Caco-2 (cell line): ENCODE measurements at places on chromosomes 4 and X. TPM values are rescaled to one million over a fixed set of nuclear protein-coding genes. Genes with fewer than 3 reads are reported as not detected.
A peak's percentile ranks its signal among the peaks of the same experiment; 100 is the strongest.

DNA sequence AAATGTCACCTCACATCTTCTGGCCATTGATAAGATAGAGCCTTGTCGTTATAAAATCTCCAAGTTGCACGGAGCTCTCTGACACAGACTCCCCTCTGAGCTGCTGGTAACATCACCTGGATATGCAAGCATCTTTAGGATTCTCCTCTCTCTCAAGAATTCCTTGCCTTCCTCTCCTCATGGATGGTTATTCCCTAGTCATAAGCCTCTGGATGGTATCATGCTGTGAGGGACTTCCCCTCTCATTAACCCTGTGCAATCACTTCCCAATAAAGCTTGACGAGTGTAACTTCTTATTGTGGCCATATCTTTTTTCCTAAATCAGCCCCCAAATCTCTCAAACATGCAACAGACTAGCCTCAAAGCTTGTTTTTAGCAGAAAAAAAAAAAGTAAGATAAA lies 1057.0 kb upstream of the SLIT2 start:
- DNase-seq, result no peak

DNA sequence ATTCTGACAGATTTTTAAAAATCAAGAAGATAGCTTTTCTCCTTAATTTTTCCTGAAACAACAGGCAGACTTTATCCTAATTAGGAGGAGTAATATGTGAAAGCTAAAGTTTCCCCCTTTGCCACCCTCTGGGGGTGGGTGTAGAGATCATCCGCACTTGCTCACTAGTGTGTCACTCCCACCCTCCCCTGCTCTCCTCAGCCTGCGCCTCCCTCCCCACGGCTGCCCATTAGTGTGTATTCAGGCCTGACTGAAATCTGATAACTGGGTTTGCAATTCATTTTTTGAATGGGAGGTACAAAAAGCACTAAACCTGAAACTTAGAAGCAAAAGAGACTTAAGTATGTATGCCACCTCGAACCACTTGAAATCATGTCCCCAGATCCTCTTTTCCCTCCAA lies 110.4 kb upstream of the TRIM2 start:
- DNase-seq, result no peak

DNA sequence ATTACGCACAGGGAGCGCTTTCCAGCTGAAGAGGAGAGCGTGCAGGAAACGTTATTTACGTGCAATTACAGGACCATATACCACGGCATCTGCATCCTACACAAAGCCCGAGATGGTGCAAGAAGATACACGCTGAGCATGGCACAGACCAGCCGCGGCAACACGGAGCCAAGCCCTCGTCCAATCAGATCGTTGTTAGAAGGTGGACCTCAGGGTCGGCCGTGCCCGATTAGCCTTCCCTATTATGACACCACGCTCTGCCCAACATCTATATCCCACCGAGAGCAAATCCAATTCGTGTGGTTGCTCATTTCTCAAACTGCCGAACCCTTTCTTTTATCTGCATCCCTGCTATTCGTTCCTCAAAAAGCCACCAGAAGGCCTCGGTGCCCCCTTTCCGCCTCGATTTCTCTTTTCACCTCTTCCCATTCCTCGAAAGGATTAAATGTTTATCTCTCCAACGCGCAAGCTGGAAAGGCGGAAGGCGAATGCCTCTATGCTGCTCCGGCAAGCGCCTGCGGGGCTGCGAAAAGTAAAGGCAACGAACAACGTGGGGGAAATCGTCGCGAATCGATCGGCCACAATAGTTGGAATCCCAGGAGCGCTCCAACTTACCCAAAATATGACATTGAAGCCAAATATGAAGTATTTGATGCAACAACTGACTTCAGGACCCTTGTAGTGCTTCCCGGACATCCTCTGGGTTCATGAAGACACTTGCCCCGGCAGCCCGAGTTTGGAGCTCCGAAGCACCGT lies 702 bp downstream of the TSPAN5 start:
- peak; percentile 27 for DNase-seq

GRCh38 chrX:41108007-41108406 lies 22.8 kb downstream of the USP9X start:
- DNase-seq, result no peak

DNA sequence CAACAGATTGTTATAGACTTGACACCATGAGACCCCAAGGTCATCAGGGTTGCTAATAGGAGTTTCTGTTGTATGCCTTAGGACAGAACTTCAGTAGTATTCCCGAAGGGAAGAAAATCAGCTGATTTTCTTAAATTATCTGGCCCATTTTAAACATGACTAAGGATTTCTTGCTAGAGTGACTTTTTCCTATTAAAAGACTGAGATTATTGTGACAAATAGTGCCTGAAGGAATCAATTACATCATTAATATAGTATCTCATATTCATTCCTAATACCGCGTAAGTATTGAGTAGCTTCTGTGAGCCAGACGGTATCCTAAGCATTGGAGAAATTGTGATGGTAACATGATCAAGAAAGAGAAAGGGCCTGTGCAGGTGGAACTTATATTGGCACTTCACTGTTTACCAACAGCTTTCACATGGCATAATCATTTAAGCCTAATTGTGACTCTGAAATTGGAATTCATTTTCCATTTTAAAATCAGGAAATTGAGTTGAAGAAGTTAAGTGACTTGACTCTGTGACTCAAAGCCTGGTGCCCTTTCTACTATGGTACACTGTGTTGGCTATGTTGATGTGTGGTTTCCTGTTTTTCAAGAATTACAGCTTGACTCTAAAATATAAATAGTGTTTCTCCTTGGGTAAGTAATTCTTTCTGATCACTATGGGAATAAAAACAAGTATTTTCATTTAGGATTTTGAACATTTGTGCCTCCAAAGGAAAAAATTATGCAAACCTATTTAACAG lies 4.1 kb downstream of the AFF1 start:
- no peak for DNase-seq

DNA sequence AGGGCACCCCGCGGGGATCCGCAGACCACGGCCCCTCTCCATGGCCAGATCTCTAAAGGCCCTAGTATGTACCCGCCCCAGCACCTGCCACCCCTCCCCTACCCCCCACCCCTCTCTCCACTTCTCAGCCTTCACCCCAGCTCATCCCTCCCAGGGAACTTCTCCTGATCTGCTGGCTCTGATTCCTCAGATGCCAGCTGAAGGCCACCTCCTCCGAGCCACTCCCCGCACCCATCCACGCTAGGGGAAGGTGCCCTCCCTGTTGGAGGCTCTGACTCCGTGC lies 11.9 kb downstream of the PSAPL1 start:
- DNase-seq, result no peak

DNA sequence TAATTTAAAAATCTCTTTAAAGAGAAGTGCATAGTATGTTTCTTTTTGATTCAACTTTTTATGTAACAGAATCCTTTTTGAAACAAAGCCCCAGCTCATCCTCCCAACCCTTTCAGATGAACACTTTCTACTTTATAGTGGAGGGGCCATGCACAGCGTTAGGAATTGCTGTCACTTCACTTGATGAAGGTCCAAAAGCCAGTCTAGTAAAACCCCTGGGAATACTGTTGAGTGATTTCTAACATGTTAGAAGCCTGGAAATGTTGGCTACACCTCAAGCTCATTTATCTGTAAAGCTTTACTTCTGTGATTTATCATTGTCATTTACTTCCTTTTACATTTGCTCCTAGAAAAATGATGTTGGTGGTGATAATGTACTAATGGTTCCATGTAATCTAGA lies 1608.9 kb upstream of the TENM3 start:
- DNase-seq, result no peak

GRCh38 chr4:181569553-181569952 lies 673.6 kb upstream of the TENM3 start:
- DNase-seq, result peak; percentile 4

DNA sequence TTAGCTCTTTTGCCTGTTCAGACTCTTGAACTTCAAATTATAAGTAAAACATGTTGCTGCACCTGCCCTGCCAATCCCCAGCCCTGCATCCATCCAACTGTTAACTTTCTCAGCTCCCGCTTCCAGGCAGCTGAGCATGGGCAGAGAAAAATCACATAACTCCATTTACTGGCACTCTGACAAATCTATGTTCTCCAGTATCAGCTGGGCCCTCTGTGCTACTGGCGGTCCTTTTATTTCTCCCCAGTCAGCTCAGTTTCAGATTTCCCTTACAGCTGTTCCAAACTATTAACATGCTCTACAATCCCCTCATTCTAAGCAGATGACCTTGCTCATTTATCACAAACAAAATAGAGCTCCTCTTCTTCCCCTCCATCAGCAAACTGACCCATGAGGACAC lies 240.4 kb upstream of the TET2 start:
- no peak for DNase-seq

DNA sequence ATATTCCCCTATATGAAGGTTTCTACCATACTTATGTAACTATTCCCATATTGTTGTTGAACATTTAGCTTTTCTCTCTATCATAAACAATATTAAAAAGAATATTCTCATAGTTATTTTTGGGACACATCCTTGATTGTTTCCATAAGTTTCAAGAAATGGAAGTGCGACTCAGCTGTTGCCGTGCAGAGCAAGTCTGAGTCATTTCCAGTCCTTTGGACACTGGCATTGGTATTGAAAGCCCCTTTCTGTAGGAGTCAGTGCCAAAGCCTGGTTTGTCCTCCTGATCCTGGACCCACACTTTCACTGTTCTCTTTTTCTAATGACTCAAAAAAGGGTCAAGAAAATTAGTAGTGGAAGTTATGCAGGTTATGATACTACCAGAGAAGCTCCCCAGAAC lies 108.3 kb upstream of the DIAPH2 start:
- DNase-seq, result no peak

GRCh38 chr4:183347566-183347965 lies 25.3 kb upstream of the CLDN24 start:
- DNase-seq, result no peak

- DNase-seq, result no peak
These were observed 398.7 kb upstream of the PPP1R2C start for GRCh38 chrX:43176686-43177085.

- DNase-seq, result no peak
These were observed 134.5 kb upstream of the IL15 start for GRCh38 chr4:141501931-141502330.

GRCh38 chr4:92183825-92184224 lies 119.9 kb upstream of the GRID2 start:
- no peak for DNase-seq

- DNase-seq, result no peak
These were observed 637.3 kb downstream of the BCOR start for GRCh38 chrX:39460499-39460898.

GRCh38 chr4:24774452-24774851 lies 20.9 kb upstream of the SOD3 start:
- DNase-seq, result no peak

DNA sequence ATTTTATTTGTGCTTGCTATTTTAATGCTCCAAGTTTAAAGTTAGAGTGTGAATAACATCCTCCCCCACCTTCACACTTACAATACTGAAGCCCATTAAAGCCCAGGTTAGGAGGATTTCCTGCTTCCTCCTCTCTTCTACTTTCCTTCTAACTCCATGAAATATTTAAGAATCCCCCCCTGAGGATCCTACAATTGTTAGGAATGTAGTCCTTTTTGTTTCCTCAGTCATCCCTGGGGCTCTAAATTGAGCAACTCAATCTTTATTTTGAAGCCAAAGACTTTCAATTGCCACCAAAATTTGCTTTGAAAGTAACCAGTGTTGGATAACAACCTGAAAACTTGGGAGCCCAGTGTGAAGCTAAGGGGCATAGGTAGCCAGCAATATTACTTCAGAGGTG lies 276.9 kb downstream of the FAM47A start:
- no peak for DNase-seq

GRCh38 chr4:146032234-146032860 lies 93.7 kb upstream of the ZNF827 start:
- no peak for DNase-seq

GRCh38 chr4:67874986-67875385 lies 8.8 kb downstream of the TMPRSS11D start:
- no peak for DNase-seq

- DNase-seq, result no peak
These were observed 41.8 kb upstream of the IL21 start for GRCh38 chr4:122662701-122663100.

- no peak for DNase-seq
These were observed 763.4 kb downstream of the PCDH18 start for GRCh38 chr4:136768925-136769275.

DNA sequence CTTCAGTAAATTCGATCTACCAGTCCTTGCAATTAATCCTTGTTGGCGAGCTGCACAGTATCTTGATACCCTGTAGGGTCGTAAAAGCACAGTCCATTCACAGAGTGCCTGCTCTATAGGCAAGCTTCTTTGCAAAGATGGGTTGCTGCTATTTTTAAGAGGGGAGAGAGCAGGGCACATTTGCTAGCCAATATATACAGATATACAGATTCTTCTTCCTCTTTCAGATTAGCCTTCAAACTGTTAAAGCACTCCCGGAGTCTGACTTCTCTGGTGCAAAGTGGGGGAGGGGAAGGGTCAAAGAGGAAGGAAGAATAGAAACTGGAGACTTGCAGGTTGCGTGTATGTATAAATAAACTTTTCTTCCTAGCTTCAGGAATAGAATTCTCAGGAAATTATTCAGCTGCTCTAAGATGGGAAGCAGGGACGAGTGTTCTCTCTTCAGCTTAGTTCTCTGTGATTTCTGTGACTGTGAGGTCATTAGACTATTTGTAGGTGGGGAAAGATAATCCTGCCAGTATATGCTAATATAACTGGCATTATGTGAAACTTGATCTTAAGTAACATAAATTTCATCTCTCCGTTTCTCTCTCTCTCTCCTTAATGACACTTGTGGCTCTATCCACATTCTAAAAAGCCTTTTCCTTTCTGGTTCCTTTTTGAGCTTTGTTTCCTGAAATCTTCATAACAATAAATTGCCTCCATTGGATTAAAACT lies at the start of gene CYSLTR1:
Gene CYSLTR1 (minus strand): TSS at position 242 of the 717 bp plus-strand sequence. CDS start 53,865 bp downstream, outside the sequence.
- no peak for DNase-seq

GRCh38 chr4:89100853-89101252 lies 10.5 kb upstream of the TIGD2 start:
- no peak for DNase-seq

- DNase-seq, result no peak
These were observed 254.9 kb upstream of the ZCCHC13 start for GRCh38 chrX:74049126-74049525.

- no peak for DNase-seq
These were observed 159.6 kb upstream of the PJA1 start for GRCh38 chrX:69324851-69325250.

RASGEF1B gene
- 24.8 and 32.3 TPM in 2 replicates for total RNA-seq

GPR50 gene
- total RNA-seq, result not detected in 2 replicates

FMR1NB gene
- total RNA-seq, result not detected in 2 replicates

FGFRL1 gene
- 25.4 and 26.0 TPM in 2 replicates for total RNA-seq

SSX4B gene
- not detected in 2 replicates for total RNA-seq

ADH1A gene
- total RNA-seq, result not detected in 2 replicates

CYLC1 gene
- not detected in 2 replicates for total RNA-seq

SLC9B1 gene
- total RNA-seq, result 1.7 TPM in 1 of 2 replicates, not detected in the other

SMS gene
- total RNA-seq, result 158 and 164 TPM in 2 replicates

C4orf54 gene
- not detected in 2 replicates for total RNA-seq

SH3RF1 gene
- 25.1 and 28.1 TPM in 2 replicates for total RNA-seq

MTNR1A gene
- total RNA-seq, result not detected in 2 replicates
